ENCODE measurements at places on chromosomes 7 and 10. TPM values are rescaled to one million over a fixed set of nuclear protein-coding genes. Genes with fewer than 3 reads are reported as not detected.

GRCh38 chr10:73906524-73907447 is 4.1 kb upstream of the PLAU start:
- H3K4me3 ChIP-seq: no peak overlapping the region
- H3K27me3 ChIP-seq: peaks cover 63% of the 10 kb centered on the region

IL15RA gene
- 5.4 TPM for total RNA-seq

TMEM273 gene
- total RNA-seq: not detected

GRCh38 chr7:24720283-24720682 is 37.0 kb downstream of the GSDME start:
- peaks cover 5% of the 10 kb centered on the region for H3K36me3 ChIP-seq
- no peak overlapping the region for H3K27ac ChIP-seq
- no peak overlapping the region for H3K4me3 ChIP-seq
- no peak for DNase-seq
- H3K4me1 ChIP-seq: peaks cover 56% of the 10 kb centered on the region
- peaks cover 19% of the 10 kb centered on the region for H3K27me3 ChIP-seq

GRCh38 chr7:55521917-55522902 is 50.1 kb downstream of the VOPP1 start:
- no peak for DNase-seq
- H3K27ac ChIP-seq: peak overlapping the region; percentile 67
- peaks cover 5% of the 10 kb centered on the region for H3K36me3 ChIP-seq
- no peaks in the 10 kb centered on the region for H3K27me3 ChIP-seq

GRCh38 chr10:6411436-6411835 is 168.6 kb downstream of the PRKCQ start:
- no peak for DNase-seq
- H3K27ac ChIP-seq: peak overlapping the region; percentile 89
- H3K4me3 ChIP-seq: no peak overlapping the region
- H3K36me3 ChIP-seq: no peaks in the 10 kb centered on the region

Measured in naive thymus-derived CD8-positive, alpha-beta T cell (primary cell).